Adrenal gland (tissue), 19 donors: ENCODE measurements at places on chromosomes 13 and 19.

DNA sequence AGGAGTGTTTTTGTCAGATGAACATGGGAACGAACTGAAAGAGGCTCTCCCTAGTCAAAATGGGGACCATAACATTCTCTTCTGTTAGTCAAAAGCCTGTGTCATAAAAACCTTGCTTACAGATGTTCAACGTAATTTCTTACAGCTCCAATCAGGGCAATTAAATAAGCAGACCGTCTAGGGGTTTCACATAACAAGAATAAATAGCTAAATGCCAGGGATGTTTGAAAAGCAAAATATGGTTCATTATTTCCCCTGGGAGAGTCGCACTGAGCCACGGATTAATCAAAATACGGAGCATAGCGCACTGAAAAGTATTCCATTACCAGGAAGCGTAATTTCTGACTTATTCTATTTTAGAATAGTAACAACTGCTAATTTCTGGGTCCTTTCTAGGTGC, 63.7 kb upstream of the MRI1 start:
- no peak for DNase-seq
- H3K36me3 ChIP-seq, result no peaks in the 10 kb centered on the region
- H3K27me3 ChIP-seq, result peaks cover 10% of the 10 kb centered on the region
- H3K4me1 ChIP-seq, result no peaks in the 10 kb centered on the region

DNA sequence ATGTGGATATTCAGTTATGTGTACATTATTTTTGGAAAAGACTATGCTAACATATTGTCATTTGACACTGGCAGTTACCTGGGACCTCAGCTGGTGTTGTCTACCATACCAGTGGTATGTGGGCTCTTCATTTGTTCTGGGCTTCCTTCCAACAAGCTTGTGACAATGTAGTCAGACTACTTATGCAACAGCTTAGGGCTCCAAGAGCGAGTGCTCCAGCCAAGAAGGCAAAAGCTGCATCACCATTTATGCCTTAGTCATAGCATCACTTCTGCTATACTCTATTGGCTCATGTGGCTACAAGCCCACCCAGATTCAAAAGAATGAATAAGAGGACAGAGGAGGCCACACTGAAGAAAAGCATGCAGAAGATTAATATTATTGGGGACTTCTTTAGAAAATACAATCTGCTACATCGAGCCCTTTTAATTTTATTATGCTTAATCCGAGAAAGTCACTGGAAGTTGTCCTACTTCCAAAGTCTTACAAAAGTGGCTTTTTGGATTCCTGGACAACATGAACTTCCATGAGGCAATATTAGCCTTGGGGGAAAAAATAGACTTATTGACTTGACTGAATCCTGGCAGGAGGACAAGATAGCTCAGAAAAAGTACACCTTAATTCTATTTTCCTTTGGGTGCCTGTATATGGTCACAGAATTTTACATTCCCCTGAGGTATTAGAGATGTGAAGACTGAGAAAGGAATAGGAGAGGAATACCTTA, 529.4 kb upstream of the HTR2A start:
- H3K36me3 ChIP-seq, result no peaks in the 10 kb centered on the region
- no peak overlapping the region for H3K27ac ChIP-seq
- no peaks in the 10 kb centered on the region for H3K27me3 ChIP-seq
- DNase-seq, result no peak

DNA sequence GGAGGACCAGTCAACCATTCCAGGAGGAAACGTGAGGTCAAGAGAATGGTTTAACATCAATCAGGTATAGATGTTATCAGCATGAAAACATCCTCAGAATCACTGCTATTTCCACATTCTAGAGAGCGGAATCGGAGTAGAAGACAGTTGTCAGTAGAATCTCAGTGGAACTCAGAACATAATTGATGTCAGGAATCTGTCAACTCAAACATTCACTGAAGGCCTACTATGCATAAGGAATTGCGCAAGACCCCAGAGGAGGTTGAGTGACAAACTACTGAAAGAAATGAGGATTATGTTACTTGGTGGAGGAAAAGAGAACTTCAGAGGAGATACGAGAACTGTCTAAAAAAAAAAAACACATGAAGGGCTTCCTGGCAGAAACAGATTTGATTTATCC, 97.8 kb downstream of the LHFPL6 start:
- no peaks in the 10 kb centered on the region for H3K27me3 ChIP-seq
- H3K4me1 ChIP-seq, result no peaks in the 10 kb centered on the region
- DNase-seq, result no peak
- H3K36me3 ChIP-seq, result no peaks in the 10 kb centered on the region
- no peak overlapping the region for H3K27ac ChIP-seq
- H3K4me3 ChIP-seq, result no peak overlapping the region

GRCh38 chr19:7509625-7510024, 6.3 kb upstream of the ZNF358 start:
- H3K4me3 ChIP-seq, result no peak overlapping the region
- DNase-seq, result no peak
- no peaks in the 10 kb centered on the region for H3K36me3 ChIP-seq
- no peaks in the 10 kb centered on the region for H3K27me3 ChIP-seq

- DNase-seq, result peak; percentile 86
- no peaks in the 10 kb centered on the region for H3K27me3 ChIP-seq
- peak overlapping the region; percentile 90 for H3K27ac ChIP-seq
These were observed 3.2 kb upstream of the SPACA6 start for GRCh38 chr19:51689751-51690453.

DNA sequence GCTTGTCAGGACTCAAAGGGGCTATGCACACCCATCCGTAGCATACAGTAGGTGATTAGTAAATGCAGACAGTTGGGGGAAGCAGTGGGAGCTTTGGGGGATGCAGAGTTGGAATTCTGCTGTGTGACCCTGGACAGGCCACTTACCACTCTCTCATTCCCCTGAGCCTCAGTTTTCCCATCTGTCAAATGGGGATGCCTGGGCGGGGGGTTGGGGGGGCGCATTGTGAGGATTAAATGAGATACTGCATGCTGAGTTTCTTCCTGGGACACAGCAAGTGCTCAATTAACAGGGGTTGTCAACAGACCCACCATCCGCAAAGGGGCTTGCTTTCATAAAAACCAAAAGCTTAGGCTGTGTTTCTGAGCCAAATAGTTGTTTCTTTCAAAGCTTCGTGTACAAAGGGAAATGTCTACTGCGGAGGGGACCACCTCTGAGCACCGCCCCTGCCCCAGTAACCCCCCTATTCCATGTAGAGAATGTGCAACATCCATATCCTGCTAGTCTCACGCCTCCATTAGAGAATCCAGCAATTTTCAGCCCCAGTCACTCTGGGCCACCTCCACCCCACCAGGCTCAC, 132.4 kb downstream of the IER2 start:
- H3K4me1 ChIP-seq, result no peaks in the 10 kb centered on the region
- no peak overlapping the region for H3K27ac ChIP-seq
- no peaks in the 10 kb centered on the region for H3K36me3 ChIP-seq
- H3K4me3 ChIP-seq, result no peak overlapping the region
- no peak for DNase-seq

DNA sequence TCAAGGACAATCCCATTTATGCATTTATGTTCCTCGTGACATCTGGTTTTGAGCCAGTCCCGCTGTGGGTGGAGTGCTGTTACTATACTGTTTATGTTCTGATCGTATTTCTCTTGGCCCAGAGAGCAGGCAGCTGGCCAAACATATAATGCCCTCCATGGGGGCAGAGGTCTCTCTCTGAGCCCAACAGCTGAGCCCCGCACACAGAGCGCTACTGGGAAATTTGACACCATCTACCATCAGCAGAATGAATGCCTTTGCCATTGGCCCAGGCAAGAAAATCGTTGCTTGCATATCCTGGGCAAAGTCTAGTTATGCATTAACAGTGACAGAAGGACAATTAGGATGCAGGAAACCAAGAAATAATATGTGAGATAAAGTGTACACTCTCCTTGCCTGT, 126.8 kb upstream of the CACNA1A start:
- DNase-seq, result no peak

DNA sequence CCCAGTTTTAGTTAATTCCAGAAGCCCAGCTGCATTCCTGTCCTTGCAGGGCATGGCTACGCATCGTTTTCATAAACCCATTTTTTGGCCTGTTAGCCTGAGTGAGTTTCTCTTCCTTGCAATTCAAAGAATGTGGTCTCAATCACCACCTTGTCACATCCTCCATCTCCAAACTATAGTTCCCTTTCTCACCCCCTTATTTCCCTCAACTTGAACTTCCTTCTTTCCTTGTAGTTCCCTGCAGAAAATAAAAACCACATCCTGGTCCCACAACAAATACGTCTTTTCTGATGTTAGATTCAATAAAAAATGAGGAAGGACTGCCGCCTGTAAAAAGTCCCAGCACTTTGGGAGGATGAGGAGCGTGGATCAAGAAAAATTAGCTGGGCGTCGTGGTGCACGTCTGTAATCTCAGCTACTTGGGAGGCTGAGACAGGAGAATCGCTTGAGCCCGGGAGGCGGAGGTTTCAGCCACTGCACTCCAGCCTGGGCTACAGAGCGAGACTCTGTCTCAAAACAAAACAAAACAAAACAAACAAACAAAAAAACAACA, 13.2 kb downstream of the ADGRE3 start:
- no peaks in the 10 kb centered on the region for H3K27me3 ChIP-seq
- DNase-seq, result no peak
- H3K27ac ChIP-seq, result no peak overlapping the region
- no peaks in the 10 kb centered on the region for H3K36me3 ChIP-seq
- H3K4me1 ChIP-seq, result no peaks in the 10 kb centered on the region
- H3K4me3 ChIP-seq, result no peak overlapping the region

DNA sequence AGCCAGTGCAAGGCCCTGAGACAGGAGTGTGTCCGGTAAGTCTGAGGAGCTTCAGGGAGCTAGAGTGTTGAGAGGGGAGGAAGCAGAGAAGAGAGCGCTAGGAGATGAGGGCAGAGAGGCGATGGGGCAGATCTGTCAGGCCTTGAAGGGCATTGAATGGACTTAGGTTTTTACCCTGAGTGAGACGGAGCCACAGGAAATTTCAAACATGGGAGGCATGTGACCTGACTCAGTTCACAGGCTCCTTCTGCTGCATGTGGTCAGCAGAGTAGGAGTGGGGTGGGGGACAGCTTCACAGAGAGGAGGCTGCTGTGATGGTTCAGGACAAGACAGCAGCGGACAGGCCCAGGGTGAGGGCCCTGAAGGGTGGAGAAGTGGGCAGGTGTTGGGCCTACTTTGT, 2.5 kb upstream of the FAM98C start:
- H3K27me3 ChIP-seq, result peaks cover 28% of the 10 kb centered on the region
- no peak overlapping the region for H3K27ac ChIP-seq
- peaks cover 7% of the 10 kb centered on the region for H3K4me1 ChIP-seq
- H3K4me3 ChIP-seq, result no peak overlapping the region
- DNase-seq, result no peak

DNA sequence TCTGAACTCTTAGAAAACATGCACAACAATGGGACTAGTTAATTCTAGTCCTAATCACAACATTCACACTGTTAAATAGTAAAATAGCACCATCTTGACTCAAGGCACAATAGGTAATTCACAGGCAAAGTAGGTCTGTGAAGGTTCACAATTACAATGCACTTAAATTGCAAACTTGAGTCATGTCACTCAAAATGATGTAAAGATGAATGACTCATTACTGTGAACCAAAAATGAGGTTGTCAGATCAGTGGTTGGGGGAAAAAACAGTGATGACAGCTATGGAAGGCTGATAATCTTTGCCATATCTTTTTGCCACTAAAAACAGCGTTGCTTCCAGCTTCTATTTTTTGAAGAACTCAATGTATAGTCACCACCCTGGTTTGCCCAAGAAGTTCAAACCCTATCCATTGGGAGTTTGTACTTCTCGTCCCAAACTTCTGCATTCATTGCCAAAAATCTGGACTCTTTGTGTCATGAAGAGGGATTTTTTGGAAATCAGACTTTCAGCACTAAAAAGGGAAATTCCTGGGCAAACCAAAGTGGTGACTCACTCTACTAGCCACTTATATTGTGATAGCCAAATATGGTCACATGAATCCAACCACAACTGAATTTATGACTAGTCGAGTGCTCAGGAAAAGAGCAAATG, 200.9 kb upstream of the TMTC4 start:
- no peaks in the 10 kb centered on the region for H3K27me3 ChIP-seq
- H3K4me1 ChIP-seq, result no peaks in the 10 kb centered on the region
- no peak overlapping the region for H3K27ac ChIP-seq
- DNase-seq, result no peak

GRCh38 chr19:18013210-18014111, 5.5 kb downstream of the ARRDC2 start:
- H3K27ac ChIP-seq, result no peak overlapping the region
- no peaks in the 10 kb centered on the region for H3K27me3 ChIP-seq
- no peak for DNase-seq
- peaks cover 29% of the 10 kb centered on the region for H3K36me3 ChIP-seq

- H3K27ac ChIP-seq, result peak overlapping the region; percentile 68
- H3K4me3 ChIP-seq, result no peak overlapping the region
- peaks cover 36% of the 10 kb centered on the region for H3K4me1 ChIP-seq
These were observed 5.3 kb upstream of the NRTN start for GRCh38 chr19:5799247-5800241.

DNA sequence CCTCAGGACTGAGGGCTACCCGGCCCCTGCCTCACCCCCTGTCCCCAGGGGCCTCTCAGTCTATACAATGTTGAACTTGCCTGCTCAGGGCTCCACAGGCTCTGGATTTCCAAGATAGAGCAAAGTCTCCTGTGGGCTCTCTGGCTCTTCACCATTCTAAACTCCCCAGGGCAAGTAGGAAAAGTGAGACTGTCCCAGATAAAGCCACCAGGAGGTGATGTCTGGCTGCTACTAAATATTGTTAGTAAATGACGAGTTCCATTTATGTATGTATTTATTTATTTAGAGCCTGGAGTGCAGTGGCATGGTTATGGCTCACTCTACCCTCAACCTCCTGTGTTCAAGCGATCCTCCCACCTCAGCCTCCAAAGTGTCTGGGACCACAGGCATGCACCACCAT, 73.6 kb upstream of the SIAH3 start:
- H3K4me3 ChIP-seq, result no peak overlapping the region
- H3K4me1 ChIP-seq, result no peaks in the 10 kb centered on the region
- no peak overlapping the region for H3K27ac ChIP-seq
- no peak for DNase-seq
- no peaks in the 10 kb centered on the region for H3K36me3 ChIP-seq

DNA sequence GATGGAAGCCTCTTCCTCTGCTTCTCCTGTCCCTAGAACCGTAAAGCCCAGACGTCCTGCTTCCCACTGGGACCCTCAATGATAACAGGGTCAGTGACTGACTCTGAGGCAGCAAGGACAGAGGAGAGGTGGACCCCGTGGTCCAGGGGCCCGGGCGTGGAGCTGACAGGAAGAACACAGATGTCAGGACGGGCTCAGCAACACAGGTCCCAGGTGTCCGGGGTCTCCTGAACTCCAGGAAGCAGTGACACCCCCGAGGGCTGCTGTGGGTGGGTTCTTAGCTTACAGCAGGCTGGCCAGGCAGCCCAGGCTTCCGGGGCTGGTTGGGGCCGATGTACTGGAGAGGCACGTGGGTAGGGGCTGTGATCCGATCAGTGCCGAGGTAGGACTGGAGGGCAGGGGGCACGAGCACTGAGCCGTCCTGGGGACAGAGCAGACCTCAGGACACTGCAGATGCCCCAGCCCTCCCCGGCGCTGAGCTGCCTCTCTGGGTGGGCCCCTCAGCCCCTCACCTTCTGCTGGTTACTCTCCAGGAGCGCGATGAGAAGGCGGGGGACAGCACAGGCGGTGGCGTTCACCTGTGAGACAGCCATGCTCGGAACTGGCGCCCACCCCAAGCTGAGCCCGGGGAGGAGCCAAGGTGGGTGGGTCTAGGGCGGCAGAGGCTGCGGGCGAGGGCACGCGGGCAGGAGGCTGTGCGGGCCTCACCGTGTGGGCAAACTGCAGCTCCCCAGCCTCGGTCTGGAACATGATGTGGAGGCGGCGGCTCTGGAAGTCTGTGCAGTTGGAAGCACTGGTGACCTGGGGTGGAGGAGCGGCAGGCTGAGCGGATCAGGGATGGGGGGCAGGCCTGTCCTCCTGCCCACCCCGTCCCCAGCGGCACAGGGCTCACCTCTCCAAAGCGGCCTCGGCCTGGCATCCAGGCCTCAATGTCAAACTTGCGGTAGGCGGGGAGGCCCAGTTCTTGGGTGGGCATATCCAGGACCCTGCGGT, 3.6 kb upstream of the CCER2 start:
- DNase-seq, result no peak
- no peak overlapping the region for H3K4me3 ChIP-seq
